ENCODE measurements at places on chromosomes 3 and 15.
A peak's percentile ranks its signal among the peaks of the same experiment; 100 is the strongest.

- DNase-seq = peak; percentile 37
These were observed 16.8 kb upstream of the CCNDBP1 start for GRCh38 chr15:43168192-43169107.

DNA sequence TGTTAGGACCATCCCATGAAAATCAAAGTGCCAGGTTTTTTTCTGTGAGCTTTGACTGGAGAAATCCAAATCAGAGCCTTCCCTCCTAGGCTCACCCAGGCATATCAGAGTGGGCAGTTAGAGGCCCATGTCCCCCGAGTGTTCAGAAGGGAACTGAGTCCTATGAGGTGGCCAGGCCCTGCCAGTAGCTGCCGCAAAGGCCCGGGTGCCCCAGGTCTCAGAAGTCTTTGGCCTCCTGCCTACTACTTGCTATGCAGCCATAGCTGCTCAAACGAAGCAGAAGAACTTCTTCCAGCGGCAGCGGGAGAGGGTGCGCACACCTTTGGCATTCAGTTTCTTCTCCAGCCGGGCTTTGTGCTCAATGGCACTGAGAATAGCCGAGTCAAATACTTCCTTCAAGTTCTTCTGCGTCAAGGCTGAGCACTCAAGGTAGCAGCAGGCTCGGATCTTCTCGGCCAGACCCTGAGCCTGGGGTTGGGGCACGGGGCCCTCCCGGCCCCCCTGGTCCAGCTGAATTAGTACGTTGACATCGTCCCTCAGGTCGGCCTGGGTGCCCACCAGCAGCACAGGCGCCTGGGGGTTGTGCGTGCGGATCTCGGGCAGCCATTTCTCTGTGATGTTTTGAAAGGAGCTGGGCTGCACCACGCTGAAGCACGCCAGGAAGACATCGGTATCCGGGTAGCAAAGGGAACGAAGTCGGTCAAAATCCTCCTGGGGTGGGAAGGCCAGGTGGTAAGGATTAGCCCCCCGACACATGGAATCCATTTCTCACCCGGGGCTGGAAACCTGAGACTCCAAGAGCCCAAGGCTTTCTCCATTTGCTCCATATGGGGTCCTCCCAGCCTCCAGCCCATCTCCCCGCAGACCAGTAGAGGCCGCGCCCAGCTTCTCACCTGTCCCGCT lies 992 bp downstream of the RHOV start:
- DNase-seq = no peak

DNA sequence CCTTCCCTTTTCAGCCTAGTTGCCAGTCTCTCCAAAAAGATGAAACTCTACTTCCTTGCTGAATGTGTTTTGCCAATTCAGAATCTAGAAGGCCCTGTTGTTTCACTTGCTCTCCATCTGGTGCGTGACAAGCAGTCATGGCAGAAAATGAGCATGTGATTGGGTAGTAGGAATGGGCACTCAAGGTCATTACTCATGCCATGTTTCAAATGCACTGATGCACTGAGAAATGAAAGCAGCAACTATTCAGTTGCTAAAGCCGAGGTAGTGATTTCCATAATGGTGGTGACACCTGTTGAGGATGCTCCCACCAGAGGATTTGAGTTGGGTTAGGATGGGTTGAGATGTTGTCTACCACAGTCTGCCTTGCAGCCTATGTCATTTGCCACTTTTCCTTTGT lies 12.7 kb downstream of the ZBTB38 start:
- no peak for DNase-seq

DNA sequence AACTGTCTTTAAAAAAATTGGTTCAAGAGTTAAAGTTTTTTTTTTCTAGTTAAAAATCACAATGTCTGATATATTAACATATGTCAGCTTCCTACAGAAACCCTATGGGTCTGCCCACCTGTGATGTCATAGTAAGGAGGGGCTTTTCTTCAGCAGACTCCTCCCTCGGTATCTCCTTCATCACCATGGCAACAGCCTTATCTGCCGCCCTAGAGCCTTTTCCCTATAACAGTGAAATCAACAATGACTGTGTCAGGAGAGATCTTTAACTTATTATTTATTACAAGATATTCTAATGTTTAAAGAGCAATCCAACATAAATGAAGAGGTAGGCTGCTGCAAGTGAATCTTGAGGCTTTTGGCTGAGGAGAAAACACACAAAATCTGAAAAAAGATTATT lies 138.7 kb downstream of the PEX5L start:
- no peak for DNase-seq

- no peak for DNase-seq
These were observed 127.4 kb upstream of the HACD2 start for GRCh38 chr3:123712077-123712860.

- DNase-seq = no peak
These were observed 8.8 kb downstream of the VIPR1 start for GRCh38 chr3:42511201-42511600.

- peak; percentile 91 for DNase-seq
These were observed 5.8 kb downstream of the HYAL2 start for GRCh38 chr3:50316657-50317242.

DNA sequence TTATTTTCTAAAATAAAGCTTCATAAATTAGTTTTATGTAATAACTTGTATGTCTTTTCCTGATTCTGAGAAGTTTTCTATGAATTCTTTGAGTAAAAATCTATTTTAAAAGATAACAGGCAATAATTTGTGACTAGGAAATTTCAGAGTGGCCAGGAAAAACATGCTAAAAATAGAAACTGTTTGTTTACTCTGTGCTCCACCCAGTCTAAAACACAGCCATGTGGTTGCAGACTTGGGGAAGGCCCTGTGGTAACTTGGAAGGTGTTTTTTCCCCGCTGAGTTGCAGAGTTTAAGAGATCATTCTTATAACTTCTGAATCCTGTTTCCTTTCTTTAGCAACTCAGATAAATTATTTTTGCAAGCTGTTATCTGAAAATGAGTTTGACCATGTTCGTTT lies 21.9 kb downstream of the PLCL2 start:
- DNase-seq = no peak

GRCh38 chr15:76440441-76440840 lies 103.9 kb downstream of the ISL2 start:
- no peak for DNase-seq

- DNase-seq = no peak
These were observed 3.8 kb downstream of the PLD1 start for GRCh38 chr3:171806200-171807128.

DNA sequence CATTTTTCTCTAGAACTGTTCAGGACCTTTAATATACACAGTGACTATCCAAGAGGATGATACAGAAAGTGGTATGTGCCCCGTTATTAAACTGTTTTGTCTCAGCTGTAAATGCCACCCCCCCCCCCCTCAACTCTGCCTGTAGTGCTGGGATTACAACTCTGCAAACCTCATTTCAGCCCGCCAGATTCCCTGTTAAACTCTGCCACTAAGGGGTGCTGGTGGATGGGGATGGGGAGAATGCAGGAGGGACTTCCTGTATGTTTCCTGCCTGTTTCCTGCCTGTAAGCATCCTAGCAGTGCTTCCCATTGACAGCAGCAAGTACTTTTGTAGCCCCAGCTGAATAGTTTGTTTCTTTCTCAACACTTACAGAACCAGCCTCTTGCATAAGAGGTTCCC lies 301.7 kb upstream of the RORA start:
- no peak for DNase-seq

DNA sequence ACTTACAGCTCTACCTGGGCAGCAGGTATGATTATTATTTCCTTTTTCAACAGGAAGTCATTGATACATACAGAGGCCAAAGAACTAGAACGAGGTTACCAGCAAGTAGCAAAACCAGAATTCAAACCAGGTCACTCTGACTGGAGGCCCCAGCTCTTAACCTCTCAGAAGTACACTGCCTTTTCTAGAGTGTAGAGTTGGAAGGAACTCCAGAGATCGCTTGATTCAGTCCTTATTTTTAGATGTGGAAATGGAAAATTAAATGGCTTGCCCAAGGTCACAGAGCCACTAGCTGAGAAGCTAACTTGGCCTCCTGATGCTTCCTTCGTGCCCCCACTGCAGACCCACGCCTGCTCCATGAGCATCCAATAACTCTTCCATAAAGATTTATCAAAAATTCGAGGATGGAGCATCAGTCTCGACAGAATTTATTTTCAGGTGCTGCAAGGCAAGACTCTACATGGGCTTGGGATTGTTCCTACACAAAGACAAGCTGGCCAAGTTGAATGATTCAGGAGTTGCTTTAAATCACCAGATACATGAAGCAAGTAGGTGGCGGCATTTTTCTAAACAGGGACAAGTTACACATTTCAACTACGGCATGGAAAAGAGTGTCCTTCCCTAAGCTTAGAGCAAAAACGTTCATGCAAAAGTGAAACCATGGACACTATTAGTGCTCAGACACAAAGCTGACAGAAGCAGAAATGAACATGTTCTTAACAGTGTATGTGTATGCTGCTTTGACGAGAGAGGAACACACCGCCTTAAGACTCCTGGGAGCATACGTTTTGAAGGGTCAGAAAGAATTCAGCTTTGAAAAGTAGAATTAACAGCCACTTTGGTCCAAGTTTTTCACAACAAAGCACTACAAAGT lies 235.7 kb downstream of the THRB start:
- no peak for DNase-seq

GRCh38 chr15:93070551-93071296 lies 18.3 kb downstream of the RGMA start:
- DNase-seq = no peak

DNA sequence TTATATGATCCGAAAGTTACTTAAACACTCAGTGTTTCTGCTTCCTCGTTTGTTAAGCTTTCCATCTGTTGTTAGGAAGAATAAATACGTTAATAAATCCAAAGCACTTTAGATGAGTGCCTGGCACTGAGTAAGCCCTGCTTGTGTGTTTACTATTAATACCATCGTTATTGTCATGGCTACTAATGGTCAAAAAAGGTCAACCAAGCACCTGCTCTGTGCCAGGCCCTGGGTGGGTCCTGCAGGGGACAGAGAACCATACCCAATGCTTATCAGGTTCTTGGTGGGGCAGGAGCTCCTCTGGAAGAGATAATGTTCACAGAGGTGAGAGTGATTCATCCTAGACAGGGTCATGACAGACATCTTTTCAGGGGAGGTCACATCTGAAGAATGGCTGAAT lies 39.9 kb downstream of the GALNT15 start:
- no peak for DNase-seq

DNA sequence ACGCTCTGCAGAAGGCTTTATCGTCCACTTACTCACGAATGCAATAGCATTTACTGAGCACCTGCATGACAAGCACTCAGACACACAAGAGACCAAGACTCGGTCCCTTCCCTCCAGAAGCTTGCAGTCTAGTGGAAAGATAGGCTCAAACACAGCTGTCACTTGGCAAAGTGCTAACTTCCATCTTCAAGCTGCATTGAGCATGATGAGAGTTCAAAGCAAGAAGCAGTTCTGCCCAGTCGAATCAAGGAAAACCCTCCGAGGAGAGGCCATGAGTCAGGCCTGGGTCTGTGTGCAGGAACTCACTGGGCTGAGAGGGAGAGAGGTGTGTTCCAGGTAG lies 51.5 kb downstream of the C3orf20 start:
- DNase-seq = no peak

- DNase-seq = no peak
These were observed 199.2 kb upstream of the CFAP20DC start for GRCh38 chr3:59249004-59249403.

DNA sequence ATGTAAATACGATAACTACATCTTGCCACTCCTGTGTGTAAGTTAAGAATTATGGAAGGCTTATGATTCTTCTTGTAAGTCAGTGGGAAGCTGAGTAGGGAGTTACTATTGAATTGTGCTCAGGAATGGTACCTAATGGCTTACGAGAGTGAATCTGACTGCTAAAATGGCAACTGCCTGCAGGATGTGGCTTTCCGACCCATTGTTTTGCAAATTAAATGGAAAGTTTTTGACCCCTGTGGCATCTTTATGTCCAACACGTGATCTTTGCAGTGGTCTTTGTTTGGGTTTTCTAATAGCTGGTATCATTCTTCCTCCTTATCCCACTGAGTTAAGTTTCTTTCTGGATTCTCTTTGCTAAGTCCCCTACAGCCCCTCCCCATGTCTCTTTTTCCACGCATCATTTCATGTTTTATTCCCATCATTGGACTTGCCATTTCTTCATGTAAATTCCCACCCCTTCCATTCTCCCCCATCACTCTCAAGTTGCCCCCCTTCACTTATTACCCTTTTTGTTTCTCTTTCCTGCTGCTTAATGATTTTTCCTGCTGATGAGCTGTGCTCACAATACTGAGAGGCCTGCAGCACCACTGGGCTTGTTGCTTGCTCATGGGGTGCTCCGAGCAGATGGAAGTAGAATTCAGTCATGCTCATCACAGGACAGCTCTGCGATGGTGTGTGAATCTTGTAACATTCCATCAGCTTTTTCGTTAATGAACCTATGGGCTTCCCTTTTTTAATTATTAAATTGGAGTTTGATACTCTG lies 428.2 kb upstream of the IL12A start:
- DNase-seq = no peak

GRCh38 chr3:62815981-62816380 lies 59.2 kb downstream of the CADPS start:
- no peak for DNase-seq

- DNase-seq = no peak
These were observed 1.0 kb downstream of the PRKCD start for GRCh38 chr3:53161820-53162671.

DNA sequence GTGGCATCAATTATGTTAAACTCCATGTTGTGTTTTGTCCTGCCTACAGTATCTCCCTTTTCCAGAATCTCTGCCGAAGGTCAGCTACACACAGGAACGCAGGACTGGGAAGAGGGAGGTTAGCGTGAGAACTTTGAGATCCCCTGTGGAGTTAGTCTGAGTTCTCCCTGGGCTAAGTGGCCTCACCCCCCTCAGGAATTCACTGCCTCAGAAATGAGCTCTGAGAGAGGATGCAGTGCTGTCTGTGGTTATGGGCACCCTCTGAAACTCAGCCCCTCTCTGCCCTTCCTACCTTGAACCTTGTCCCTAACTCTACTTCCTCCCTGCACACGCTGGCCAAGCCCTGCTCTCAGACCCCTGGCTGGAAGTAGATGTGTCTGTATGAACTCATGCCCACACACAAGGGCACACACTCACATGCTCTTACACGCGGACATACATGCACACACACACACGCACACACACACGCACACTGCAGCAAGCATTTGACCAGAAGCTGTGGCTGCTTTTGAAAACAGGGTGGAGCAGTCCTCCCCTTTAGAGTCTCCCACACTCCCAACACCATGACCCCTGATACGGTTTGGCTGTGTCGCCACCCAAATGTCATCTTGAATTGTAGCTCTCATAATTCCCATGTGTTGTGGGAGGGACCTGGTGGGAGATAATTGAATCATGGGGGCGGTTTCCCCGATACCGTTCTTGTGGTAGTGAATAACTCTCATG lies 5.3 kb upstream of the VIPR1 start:
- no peak for DNase-seq

GRCh38 chr3:65836047-65836446 lies 202.7 kb downstream of the MAGI1 start:
- DNase-seq = no peak

GRCh38 chr3:28050120-28050519 lies 191.3 kb upstream of the CMC1 start:
- DNase-seq = no peak

DNA sequence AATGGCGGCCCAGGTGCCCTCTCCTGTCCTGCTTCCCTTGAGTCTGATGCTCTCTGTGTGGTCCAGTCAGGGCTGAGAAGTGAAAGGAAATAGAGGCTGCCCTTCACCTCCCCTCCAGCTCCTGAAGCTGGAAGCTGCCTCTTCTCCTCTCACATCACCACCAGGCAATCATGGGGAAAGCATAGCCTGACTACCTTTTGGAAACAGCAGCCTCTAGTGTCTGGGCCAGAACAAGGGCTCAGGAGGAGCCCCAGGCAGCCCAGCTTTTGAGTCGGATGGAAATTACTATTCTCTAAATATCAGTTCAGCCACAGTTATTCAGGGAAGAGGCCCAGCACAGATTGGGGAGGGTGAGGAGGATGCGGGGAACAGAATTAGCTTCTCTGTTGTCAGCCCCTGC lies 43.3 kb upstream of the CCDC174 start:
- DNase-seq = no peak

- DNase-seq = no peak
These were observed 25.6 kb upstream of the GOLGA6L2 start for GRCh38 chr15:23472678-23473077.

Measured in kidney epithelial cell (primary cell).